Activated CD4-positive, alpha-beta T cell treated with anti-CD3 and anti-CD28 coated beads, Interleukin-2, amount 50 U/mL, for 4 hours (primary cell): ENCODE measurements at places on chromosomes 7 and 10.

- no peak for DNase-seq
Observed at GRCh38 chr10:49116509-49117375, 1.4 kb upstream of the VSTM4 start.

GRCh38 chr7:18866359-18867036, 250.9 kb downstream of the TWIST1 start:
- no peak for DNase-seq

GRCh38 chr7:34162027-34162565, 256.8 kb downstream of the BMPER start:
- DNase-seq: no peak

GRCh38 chr10:89643431-89643811, 1.6 kb downstream of the PANK1 start:
- no peak for DNase-seq

GRCh38 chr7:13682626-13683025, 306.8 kb downstream of the ETV1 start:
- no peak for DNase-seq

DNA sequence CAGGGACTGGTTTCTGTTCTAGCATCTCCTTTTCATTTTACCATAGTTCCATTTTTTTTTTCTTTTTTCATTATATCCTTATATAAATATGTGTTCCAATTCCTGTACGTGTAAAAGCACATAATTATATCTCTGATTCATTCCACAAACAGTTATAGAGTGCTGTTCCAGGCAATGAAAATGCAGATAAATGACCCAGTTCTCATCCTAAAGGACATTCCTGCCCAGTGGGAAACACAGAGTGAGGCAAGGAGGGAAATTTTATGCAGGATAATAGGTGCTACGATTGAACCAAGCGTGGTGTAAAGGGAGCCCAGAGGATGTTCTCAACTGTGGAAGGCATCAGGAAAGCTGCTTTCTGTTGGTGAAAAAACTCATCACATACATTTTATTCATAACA, 408.1 kb downstream of the GATA3 start:
- DNase-seq: no peak

GRCh38 chr10:78520737-78521430, 487.2 kb downstream of the RPS24 start:
- no peak for DNase-seq

DNA sequence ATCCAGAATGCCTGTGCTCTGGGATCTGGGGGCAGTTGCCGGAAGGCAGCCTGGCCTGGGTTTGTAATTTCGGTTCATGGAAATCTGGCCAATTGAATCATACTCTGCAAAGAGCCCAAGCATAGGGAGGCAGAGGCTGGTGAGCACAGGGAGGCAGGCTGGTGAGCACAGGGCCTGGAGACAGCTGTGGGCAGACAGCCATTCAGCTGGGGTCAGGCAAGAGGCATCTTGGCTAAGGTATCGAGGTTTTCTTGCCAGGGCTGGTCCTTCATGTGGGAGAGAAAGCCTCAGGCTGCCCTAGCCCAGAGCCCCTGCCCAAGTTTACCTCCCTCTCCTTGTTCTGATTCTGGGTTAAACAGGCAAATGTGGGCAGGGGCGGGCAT, 63.7 kb upstream of the BAIAP2L1 start:
- no peak for DNase-seq

DNA sequence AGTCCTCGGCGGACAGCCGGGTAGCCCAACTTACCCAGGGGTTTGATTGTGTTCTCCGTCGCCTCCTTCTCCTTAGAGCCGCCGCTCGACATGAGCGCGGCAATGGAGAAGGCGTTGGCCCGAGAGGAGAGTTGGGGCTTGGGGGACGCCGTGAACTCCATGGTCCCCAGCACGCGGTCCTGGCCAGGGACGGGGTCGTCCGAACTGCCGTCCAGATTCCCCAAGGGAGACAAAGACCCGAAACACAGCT, 515 bp downstream of the TBX20 start:
- DNase-seq: no peak

GRCh38 chr7:117041007-117041406, 87.7 kb downstream of the ST7 start:
- DNase-seq: no peak

DNA sequence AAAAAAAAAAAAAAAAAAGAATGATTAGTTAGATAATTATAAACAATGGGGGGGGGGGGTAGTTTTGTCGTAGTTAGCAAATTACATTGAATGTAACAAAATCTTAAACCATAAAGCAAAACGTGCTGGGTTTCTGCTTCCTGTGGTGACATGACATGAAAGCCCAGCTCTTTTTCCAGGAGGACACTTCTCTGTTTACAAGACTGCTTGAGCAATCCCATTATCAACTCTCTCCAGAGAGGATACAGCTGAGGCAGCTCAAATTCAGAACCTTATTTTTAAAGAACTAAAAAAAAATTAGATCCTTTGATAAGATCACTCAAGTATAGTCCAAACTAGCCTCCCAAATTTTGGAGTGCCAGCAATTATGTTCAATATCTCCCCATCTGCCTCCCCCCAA, 58.6 kb downstream of the ADRB1 start:
- no peak for DNase-seq

DNA sequence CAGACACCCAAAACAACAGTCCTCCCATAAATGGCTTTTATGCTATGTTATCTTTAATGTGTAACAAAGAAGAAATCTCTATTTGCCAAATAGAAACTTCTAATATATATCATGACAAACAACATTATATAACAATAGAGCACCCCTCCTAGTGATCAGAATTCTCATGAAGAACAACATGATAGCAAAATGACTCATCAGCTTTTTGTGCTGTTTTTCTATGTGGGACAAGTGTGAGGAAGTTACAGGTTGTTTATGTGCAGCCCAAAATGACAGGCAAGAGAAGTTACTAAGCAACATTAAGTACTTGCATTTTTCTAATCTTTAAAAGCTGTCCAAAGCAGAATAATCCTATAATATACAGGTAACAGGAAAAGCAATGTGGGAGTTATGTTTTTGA, 7.7 kb downstream of the DGKB start:
- no peak for DNase-seq

GRCh38 chr7:110854166-110854565, 236.8 kb upstream of the LRRN3 start:
- DNase-seq: no peak

- DNase-seq: peak; percentile 5
Observed at GRCh38 chr7:23012908-23013714, 819 bp downstream of the HYCC1 start.

GRCh38 chr10:121332353-121332752, 265.9 kb downstream of the FGFR2 start:
- no peak for DNase-seq

- DNase-seq: peak; percentile 7
Observed at GRCh38 chr10:122490786-122491680, 29.7 kb downstream of the HTRA1 start.

- no peak for DNase-seq
Observed at GRCh38 chr10:1472178-1472958, 265.0 kb downstream of the ADARB2 start.
